Neural progenitor cell (in vitro differentiated cells): ENCODE measurements at places on chromosomes 5 and 9.

DNA sequence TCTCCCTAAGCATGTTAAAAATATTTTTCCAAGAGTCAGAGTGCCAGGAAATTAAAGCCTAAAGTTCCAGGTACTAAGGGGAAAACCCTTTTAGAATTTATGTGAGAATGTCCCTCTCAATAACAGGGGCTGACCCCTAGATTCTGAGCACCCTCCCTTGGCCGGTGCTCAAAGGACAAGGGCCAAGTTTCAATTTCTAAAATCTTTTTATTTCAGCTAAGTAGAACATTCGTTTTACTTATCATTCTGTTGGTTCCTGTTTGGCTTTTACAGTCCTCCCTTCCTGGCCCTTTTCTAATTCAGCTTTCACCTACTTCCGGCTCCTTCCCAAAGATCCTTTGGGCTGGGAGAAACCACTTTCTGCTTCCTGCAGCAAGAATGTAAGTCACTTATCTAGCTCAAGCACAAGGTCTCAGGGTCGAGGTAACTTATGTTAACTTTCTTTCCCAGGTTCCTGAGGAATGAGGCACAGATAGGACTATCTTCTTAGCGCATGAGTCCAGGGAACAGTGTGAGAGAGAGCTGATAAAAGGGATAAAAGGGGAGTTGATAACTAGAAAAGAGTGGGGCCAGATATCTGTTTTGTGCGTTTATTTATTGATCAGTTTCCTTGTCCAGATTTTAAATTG is 34.6 kb upstream of the F2RL2 start:
- no peak for DNase-seq

- DNase-seq = peak; percentile 56
These were observed 670 bp upstream of the PURA start for GRCh38 chr5:140113180-140113698.

DNA sequence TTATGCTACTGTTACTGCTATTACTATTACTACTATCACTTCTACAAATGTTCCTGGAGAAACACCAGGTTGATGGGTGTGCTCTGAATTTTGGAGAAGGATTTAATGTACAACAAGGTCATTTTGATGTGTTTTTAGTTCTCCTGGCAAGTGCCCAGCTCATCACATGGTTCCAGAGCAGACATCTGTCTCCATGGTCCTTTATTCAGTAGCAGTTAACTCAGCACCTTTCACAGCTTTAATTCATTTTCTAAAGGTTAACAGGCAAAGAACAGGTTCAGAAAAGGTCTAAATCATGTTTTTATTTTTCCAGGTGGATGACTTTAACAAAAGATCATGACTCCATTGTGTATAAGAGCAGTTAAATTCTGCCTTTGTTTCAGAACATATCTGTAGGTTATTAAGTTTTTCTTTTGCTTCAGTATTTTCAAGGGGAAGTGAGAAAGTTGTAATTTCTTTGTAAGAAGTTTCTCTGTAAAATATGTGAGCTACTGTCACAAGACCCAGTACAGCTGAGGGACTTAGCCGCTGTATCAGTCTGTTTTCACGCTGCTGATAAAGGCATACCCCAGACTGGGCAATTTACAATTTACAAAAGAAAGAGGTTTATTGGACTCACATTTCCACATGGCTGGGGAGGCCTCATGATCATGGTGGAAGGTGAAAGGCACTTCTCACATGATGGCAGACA is 41.9 kb downstream of the MTRR start:
- DNase-seq = no peak

DNA sequence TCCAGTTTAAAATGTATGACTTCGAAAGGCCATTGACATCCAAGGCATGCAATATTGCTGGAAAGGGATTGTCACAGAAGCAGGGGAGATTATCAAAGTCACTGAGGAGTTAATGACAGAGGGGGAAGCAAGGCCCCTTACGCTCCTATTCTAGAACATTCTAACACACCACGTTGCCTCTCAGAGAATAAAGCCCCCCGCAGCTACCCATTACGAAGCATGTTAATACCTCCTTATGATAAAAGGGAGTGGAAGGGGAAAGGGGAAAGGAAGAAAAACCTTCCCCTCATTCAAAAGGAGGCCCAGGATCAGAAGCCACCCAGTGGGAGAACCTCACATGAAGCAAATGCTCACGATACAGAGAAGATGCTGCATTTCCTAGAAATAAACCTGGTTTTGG is 213.6 kb downstream of the DAB2IP start:
- DNase-seq = no peak

- no peak for DNase-seq
These were observed 1.5 kb downstream of the CACNA1B start for GRCh38 chr9:137879052-137879451.

- DNase-seq = no peak
These were observed 659.0 kb upstream of the ARRDC3 start for GRCh38 chr5:92041911-92042660.

GRCh38 chr5:36953043-36953442 is 76.5 kb downstream of the NIPBL start:
- DNase-seq = no peak

GRCh38 chr5:75265731-75266130 is 29.1 kb upstream of the ANKRD31 start:
- DNase-seq = peak; percentile 35

- no peak for DNase-seq
These were observed 47.6 kb downstream of the NSG2 start for GRCh38 chr5:174093123-174093522.

GRCh38 chr9:87701931-87702421 is 23.9 kb upstream of the CTSL start:
- DNase-seq = peak; percentile 64

DNA sequence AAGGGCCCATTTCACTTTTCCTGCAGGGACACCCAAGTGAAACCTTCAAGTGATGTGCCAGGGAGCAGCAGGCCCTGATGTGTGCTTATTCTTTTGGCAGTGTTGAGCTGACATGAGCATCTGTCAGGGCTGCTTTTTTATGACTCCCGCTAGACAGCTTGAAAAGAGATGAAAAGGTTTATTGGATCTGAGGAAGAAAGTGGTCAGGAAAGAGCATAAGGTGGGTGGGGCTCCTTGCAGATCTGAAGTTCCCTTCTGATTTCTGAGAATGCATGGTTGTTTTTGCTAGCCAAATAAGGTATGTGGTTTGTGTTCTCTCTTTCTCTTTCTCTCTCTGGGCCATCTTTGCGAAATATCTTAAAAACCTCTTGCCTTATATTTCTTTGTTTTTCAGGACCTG is 316.1 kb downstream of the DMRT2 start:
- DNase-seq = no peak

DNA sequence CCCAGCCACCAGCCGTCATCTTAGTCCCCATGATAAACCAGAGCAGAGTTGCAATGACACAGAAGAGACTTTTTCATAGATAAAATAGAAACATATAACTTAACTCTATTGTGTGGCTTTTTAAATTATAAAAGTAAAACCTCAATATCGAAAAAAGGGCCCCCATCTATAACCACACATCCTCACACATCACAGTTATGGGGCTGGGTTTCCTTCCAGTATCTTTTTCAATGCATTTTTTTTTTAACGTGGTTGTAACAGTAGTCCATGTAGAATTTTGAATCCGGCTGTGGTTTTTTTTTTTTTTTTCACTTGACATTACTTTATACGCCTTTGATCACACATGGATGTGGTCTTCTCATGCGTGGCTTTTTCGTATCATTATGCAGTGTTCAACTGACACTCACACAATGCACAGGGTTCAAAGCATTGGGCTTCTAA is 77.4 kb downstream of the CFAP77 start:
- no peak for DNase-seq

DNA sequence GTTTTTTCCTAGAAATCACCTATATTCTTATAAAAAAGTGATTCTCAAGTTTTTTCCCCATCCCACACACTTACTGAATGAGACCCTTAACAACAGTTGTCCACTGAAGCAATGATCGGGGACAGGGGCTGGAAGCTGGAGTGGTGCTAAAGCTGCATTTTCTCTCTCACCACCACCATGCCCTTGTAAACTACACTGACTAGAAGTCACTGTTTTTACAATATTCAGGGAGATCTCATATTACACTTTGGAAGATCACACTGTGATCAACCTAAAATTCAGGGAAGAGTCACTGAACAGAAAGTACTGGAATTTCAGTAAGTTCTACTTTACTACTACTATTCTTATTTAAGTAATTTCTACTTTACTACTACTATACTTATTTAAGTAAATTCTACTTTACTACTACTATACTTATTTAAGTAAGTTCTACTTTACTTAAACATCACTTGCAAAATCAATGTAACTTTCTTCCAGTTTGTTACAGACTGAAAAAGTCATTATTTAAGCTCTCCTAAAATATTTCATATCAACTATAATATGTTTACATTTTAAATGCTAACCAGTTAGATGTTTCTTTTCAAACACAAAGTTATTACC is 164.3 kb downstream of the AGTPBP1 start:
- DNase-seq = no peak

DNA sequence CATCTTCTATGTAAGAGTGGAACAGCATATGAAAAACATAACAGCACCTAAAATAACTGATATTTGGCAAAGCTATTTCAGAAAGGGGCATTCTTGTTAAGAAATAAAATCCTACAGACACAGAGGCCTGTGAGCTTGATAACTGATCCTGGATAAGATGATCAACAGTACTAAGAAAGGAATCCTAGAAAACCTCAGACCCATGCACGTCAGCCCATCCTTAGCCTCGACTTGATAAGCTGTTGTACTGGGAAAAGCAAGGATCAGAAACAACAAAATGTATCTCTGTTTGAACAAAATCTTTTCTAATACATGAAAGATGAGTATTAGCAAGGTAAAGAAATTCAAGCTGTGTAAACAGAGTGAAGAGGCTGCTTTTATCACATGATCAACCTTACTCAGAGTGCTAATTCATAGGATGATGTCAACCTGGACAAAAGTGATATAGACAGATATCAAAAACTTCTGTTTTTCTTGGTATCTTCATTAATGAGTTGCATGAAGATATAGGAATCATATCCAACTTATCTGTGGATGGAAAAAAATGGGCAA is 15.2 kb downstream of the LIFR start:
- DNase-seq = no peak

DNA sequence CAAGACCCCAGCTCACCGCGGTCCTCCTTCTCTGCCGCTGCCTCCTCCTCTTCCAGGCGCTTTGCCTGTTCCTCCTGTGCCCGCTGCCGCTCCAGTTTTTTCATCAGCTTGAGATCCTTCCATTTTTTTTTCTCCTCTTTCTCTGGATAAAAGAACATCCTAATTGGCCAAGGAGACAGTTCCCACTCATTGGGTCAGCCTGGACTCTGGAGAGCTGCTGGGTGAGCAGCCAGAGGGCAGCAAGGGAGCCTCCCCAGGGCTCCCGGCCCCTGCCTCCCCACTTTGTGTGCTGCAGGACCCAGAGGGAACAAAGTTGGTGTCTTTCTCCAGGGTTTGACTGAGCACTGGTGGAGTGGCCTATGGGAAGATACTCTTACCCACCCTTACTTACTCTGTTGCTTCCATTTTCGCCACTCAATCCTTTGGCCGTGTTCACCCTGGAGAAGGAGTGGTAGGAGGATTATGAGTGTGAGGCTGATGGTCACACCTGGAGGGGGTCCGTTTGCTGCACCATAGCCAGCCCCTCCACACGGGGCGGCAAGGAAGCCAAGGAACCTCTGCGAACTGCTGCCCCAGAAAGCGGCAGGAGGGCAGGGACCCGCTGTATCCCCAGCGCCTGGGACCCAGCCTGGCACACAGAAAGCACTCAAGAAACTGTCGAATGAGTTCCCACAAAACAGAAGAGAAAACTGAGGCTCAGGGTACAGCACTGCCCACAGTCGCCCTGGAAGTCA is 708 bp downstream of the SPOUT1 start:
- no peak for DNase-seq

- DNase-seq = peak; percentile 64
These were observed 14.9 kb downstream of the GLDC start for GRCh38 chr9:6630502-6631206.

- DNase-seq = no peak
These were observed 98.7 kb downstream of the MED10 start for GRCh38 chr5:6279607-6280006.

GRCh38 chr9:70534061-70534460 is 119.6 kb upstream of the KLF9 start:
- no peak for DNase-seq

DNA sequence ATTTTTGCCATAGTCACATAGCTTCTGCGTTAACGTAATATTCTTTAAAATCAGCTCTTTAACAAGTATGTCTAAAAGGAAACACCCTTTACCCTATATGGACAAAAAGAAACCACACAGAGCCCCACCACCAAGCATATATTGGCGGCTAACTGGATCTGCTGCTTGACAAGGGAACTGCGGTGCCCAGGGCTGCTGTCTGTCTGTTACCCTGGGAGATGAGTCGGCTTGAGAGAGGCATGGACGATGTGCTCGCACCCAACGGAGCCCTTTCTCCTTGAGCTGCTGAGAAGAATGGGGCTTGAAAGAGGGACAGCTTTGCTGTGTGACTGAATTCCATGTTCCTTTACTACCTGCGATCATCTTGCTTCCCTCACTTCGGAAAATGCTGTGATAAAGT is 158.6 kb upstream of the SHB start:
- DNase-seq = peak; percentile 43

DNA sequence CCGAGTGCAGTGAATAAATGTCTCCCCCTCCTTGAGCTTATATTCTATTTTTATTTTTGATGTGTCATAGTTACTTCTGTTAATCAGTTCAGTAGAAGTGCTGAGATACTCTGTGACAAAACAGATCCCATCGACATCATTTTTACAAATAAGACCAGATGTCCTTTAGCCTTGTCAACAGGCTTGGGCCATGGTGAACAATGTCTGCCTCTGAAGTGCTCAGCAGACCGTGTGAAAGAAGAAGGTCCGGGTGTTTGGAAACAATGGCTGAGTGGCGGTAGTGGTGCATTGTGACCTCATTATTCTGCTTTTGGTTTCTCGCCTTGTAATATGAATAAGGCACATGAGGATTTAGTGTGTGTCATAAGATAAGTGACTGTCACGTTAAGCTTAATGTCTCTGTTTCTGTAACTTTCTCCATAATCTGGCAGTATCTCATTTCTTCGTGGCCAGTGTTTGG is 71.2 kb downstream of the SYK start:
- no peak for DNase-seq

DNA sequence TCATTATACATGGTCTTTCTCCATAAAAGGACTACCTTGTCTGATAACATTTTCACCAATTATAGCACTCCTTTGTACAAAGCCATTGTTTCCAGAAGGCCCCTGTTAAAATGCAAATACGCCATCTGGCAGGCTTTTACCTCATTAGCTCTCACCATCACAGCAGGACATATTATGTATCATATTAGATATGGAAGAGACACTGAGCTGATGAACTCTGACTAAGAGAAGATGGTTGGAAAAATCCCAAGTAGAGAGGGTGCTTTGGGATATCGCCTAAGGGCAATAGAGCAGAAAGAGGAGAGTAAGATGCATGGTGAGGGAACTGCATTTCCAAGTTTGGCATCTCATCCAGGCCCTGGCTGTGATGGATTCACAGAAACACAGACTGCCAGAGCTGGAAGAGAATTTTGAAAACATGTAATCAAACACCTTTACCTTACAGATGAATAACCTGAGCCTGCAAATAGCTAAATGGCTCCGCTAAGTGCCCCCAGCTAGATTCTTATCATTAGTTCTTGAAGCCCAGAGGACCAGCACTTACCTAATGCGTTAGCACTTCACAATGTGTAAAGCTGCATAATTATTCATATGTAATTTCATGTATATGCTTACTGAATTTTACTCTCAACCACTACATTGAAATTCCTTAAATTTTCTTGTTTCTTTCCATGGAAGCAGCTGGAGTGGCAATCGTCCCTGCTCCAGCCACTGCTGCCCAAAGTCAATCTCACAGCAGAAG is 393.6 kb upstream of the IZUMO3 start:
- no peak for DNase-seq

- DNase-seq = no peak
These were observed 66.0 kb downstream of the FRMD3 start for GRCh38 chr9:83472221-83472665.

GRCh38 chr5:34692786-34693185 is 36.7 kb downstream of the RAI14 start:
- no peak for DNase-seq
